ENCODE measurements at places on chromosomes 7 and 10.

DNA sequence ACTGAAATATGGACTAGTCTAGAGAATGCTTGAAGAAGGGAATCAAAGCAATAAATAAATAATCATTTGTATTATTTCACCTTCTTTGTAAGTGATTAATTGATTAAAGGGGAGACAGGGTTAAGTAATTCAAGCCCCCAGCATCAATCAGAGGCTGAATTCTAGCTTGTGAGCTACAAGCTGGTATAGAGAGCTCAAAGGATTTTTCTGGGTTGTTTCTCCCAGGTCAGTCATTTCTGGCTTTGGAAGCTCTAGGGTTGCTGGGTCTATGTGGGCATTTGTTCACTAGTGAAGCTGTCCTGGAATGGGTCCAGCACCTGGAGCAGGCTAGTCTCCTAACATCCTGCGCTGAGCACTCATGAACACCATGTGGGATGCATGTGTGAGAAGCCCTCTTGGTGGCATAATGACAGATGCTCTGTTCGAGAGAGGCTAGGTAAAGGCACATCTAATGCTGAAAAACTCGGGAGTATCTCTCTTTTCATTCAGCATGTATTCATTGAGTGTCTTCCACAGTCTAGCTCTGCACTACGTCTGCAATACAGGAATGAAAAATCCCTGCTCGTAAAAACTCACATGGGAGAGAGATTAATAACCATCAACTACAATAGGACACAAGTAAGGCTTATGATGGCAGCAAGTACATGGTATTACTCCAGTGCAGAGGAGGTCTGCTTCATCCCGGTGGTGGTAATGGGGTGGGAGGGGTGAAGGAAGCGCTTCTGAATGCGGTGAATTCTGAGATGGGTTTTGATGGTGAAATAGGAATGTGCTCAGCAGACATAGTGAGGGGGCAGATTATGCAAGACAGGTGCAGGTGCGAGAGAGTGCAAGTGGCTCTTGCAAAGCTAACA lies 68.0 kb upstream of the NRP1 start:
- DNase-seq, result no peak

GRCh38 chr10:22381262-22381661 lies 36.0 kb downstream of the SPAG6 start:
- no peak for DNase-seq

DNA sequence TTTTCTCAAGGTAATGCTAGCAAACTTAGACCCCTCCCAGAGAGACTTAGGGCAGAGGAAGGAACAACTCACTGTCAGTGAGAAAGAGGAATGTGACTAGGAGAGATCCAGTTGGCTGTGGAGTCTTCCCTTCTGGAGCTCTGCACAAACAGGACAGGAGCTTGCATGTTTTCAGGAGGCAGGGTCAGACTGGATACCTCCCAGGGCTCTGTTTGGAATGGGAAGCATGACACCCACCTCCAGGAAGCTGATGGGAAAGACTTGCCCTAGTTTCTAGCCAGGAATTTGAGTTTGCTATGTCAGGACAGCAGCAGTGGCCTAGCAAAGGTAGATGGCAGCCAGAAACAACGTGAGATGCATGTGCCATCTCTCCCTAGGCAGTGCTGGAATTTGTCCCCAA lies 40.6 kb downstream of the GHRHR start:
- DNase-seq, result peak; percentile 5

DNA sequence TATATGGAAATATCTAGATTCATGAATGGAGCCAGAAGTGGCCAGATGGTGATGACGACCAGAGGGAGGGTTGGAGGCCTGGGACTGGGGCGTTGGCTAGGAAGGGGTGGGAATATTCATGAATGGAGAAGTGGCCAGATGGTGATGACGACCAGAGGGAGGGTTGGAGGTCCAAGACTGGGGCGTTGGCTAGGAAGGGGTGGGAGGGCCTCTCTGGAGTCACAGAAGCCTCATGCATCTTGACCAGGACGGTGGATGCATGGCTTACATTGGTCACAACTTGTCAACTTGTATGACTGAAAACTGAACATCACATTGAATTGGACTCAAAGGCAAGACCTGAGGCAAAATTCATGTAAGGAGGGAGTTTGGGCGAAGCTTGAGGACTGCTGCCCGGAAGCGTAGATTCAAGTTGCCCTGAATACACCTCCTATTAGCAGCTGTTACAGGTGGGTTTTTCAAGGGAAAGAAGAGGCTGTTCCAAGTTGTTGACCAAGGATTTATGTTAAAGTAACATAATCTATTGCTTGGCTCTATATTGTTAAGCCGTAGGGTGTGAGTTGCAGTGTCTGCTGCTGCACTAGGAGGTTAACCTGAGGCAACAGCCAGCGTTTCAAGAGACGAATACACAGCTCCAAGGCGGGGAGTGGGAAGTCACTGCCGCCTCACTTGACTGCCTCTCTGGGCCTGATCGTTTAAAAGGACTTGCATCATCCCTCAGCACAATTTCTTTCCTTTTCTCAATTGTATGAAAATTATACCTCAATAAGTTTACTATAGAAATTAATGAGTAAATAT lies 55.1 kb upstream of the FAM20C start:
- DNase-seq, result no peak

- no peak for DNase-seq
Measured at GRCh38 chr7:77831481-77831880, 32.9 kb downstream of the PHTF2 start.

DNA sequence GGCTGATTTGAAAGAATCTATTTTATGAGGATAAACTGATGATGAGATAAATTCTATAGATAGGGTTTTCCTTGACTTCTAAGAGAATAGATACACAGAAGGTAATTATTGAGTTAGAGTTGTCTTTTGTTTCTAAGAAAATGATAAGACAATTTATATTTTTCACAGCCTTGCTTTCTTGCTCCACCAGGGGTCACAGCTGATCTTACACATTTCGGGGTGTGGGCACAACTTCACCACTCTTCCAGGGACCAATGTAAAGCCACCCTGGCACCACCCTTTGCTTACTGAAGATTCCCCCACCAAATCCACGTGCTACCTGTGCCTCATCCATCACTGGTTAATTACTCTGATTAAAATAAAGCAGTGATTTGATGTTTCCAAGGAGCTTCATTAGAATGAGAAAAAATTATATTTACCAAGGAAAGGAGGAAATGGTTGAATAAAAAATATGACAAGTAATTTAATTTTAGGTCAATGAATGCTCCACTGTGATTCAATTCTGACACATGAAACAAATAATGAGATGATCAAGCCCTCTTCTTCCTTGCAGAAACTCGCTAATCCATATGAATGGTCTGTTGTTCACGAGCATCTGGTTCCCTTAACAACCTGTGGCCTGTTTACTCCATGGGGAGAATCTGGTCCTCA lies 177.3 kb upstream of the TNS3 start:
- DNase-seq, result no peak

GRCh38 chr10:50310560-50311174 lies 59.4 kb upstream of the ASAH2 start:
- DNase-seq, result no peak

DNA sequence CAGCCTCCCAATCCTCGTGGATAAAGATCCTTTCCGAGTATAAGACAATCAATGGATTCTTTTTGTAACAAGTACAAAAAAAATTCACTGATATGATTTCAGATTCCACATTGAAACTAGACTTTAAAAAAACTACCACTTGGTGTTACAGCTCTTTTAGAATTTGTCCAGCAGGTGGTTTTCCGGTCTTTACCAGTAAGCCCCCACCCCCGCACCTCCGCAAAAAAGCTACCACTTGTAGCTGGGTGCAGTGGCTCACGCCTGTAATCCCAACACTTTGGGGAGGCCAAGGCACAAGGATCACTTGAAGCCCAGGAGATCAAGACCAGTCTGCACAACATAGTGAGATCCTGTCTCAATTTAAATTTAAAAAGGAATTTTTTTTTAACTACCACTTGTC lies 19.8 kb downstream of the IGF2BP3 start:
- DNase-seq, result no peak

DNA sequence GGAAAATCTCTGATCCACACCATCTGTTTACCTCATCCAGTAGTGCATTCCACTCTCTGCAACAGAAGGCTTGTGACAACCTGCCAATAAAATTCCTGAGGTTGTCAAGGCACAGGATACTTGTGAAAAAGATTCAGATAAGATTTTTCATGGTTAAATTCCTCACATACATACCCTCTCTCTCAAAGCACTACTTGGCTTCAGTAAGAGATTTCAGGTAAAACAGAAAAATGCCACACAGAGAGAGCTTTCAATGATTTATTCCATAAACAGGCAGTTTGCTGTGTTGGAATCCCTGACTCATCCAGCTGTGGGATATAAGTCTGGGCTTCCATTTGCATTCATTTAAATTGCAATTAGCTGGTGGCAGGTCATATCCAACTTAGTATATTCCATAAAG lies 99.7 kb upstream of the CAV2 start:
- peak; percentile 64 for DNase-seq
